ENCODE measurements at places on chromosomes 7 and 10.

DNA sequence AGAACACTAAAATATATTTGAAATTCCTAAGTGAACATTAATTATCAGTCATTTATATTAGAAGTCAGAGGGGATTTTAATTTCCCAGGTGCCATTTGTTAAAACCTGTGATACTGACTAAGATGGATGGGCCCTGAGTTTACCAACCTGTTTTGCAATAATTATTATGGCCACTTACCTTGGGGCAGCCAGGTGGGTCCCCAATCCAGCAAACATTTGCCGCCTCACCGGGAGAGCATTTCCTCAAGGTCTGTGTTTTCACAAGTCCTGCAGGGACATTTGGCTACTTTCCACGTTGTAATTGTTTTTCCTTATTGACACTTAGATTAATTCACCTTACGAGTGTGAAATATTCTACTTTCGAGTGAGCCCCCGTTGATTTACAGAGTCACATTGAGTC, 251.2 kb upstream of the PPP2R2D start:
- DNase-seq, result no peak

DNA sequence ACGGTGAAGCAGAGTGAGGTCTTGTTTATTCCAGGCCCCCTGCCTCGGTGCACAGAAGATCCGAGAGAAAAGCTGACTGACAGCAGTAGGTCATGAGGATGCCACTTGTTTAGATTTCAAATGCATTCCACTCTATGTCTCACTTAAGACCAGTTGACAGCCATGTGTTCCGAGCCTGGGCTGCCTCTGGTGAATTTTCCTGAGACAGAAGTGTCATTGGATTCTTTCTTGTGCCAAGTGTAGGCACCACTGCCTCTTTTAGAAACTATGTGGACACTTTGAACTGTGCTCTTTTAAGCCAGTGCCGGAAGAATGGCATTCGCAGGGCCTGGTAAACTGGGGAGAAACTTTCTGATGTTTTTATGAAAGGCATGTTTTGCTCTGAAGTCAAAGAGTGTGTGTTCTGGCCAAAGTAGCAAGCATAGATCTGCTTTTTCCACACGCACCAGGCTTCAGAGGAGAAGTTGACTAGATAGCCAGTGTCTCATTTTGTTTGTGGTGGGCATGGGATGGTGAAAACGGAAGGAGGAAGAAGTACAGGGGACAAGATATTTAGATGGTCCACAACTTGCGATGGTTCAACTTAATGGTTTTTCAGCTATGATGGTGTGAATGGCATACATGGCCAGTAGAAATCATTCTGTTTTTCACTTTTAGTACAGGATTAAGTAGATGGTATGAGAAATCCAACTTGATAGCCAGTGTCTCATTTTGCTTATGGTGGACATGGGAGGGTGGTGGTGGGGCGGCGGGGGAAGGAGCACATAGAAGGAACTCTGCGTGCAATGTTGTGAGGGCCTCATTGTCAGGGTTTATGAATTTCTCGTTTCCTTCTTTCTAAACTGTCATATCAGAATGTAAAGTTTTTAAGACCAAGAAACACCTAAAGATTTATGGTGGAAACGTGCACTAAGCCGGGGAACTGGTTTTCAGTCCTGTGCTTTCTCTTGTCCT, 41.5 kb downstream of the CYP17A1 start:
- DNase-seq, result no peak

GRCh38 chr7:54864663-54865062, 105.7 kb upstream of the SEC61G start:
- no peak for DNase-seq

GRCh38 chr10:13703997-13704536, 117.3 kb downstream of the PRPF18 start:
- no peak for DNase-seq

GRCh38 chr10:5453749-5454489, 41.6 kb downstream of the NET1 start:
- no peak for DNase-seq

- no peak for DNase-seq
These were observed 110.0 kb upstream of the TCF7L2 start for GRCh38 chr10:112839928-112840654.

DNA sequence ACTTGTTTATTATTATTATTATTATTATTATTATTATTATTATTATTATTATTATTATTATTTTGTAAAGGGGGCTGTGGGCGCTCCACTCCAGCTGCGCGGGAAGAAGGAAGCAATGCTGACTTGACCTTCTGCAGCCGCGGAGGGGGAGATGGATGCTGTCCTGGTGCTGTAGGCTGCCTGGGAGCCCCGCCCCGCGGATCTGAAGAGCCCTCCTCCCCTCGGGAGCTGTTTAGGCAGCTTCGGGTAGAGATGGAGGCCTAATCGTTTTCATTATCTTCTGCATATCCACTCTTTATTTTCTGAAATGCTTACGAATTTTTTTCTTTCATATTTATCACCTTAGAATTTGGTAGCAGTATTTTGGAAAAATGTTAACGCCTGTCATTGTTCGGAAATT, 101.2 kb upstream of the KLF6 start:
- no peak for DNase-seq

DNA sequence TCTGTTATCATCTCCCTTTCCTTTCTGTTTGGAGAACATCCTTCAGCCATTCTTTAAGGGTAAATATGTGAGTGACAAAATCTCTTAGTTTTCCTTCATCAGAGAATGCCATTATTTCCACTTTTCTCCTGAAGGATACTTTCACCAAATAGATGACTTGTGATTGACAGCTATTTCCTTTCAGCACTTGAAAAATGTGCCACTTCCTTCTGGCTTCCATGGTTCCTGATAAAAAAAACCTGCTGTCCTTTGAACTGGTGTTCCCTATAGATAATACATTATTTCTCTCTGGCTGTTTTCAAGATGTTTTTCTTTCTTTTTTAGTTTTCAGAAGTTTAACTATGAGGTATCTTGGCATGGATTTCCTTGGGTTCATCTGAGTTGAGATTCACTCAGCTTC, 79.7 kb downstream of the TBXAS1 start:
- no peak for DNase-seq

DNA sequence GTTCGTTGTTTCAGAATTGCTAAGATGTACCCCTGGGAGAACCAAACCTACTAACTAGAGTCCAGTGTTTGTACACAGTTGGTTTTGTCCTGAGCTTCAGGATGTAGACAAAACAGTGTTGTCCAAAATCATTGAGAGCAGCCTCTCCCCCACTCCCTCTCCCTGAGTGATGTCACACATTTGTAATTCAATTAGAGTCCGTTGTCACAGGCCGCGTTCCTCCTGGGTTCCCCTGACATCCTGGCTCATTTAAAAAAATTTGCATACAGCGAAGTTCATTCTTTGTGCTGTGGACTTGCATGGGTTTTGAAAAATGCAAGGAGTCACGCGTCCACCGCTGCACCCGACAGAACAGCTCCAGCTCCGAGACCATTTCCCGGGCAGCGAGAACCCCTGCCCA, 10.3 kb downstream of the GRIFIN start:
- no peak for DNase-seq

GRCh38 chr7:117873310-117874190, at the start of gene CTTNBP2:
Gene CTTNBP2, minus strand, starts transcription at chr7:117873441. Its CDS starts 26 bp downstream, at chr7:117873415.
- no peak for DNase-seq

DNA sequence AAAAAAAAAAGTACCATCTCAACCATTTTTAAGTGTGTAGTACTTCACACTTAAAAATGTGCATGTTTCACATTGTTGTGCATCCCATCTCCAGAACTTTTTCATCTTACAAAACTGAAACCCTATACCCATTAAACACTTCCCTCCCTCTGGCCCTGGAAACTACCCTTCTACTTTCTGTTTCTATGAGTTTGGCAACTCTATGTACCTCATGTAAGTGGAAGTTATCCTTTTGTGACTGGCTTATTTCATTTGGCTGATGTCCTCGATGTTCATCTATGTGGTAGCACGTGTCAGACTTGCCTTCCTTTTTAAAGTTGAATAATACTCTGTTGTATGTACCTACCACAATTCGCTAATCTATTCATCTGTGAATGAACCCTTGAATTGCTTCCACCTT, 12.2 kb downstream of the KCNMA1 start:
- DNase-seq, result no peak

GRCh38 chr7:143258831-143259230, 4.4 kb upstream of the GSTK1 start:
- no peak for DNase-seq

- DNase-seq, result no peak
These were observed 1.6 kb upstream of the NRCAM start for GRCh38 chr7:108457871-108458270.

DNA sequence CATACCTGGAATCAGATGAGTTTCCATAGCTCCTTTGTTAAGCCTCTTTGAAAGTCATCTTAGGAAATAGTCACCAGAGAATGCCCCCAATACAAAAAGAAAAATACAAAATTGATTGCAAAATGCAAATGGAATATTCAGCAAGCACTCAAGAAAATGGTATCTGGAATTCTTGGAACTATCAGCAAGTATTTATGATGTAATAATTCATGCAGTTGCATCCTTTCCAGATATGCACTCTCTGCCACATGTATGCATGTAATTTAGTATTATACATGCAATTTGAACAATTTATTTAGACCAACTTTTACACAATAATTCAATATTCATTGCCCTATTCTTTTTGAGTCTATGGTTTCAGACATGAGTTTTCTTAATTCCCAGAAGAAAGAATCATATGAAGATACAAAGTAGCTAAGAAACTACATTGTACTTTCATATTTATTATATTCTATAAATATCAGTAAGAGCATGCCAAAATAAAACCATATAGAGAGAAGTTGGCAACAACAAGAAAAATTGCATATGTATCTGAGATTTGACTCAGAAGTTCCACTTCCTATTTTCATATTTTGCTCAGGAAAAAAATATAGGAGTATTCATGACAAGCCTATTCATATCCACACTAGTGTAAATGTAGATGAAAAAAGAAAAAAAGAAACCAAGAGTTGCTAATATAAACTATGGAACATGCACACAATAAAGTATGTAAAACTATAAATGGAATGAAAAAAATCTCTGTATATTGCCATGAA, 338.5 kb downstream of the SEMA3D start:
- no peak for DNase-seq
